ENCODE measurements at places on chromosomes 1 and 21. TPM values are rescaled to one million over a fixed set of nuclear protein-coding genes. Genes with fewer than 3 reads are reported as not detected.

SH2D1B gene
- not detected for total RNA-seq

MAP3K7CL gene
- total RNA-seq: 50.6 TPM

CHODL gene
- under 0.01 TPM for total RNA-seq

NT5C1A gene
- not detected for total RNA-seq

PRAMEF18 gene
- not detected for total RNA-seq

CA6 gene
- not detected for total RNA-seq

SELP gene
- not detected for total RNA-seq

GRCh38 chr1:88878731-88879130 lies 12.6 kb downstream of the GTF2B start:
- H3K4me3 ChIP-seq: no peak overlapping the region
- H3K27me3 ChIP-seq: no peaks in the 10 kb centered on the region
- no peak for DNase-seq
- H3K4me1 ChIP-seq: no peaks in the 10 kb centered on the region

GRCh38 chr1:97050506-97050905 lies 328.9 kb downstream of the PTBP2 start:
- peak; percentile 56 for DNase-seq
- H3K4me1 ChIP-seq: no peaks in the 10 kb centered on the region
- no peaks in the 10 kb centered on the region for H3K27me3 ChIP-seq
- H3K27ac ChIP-seq: no peak overlapping the region
- no peak overlapping the region for H3K4me3 ChIP-seq

GRCh38 chr1:247440001-247440620 lies 17.8 kb downstream of the OR2B11 start:
- H3K27me3 ChIP-seq: no peaks in the 10 kb centered on the region
- no peak overlapping the region for H3K4me3 ChIP-seq
- H3K4me1 ChIP-seq: no peaks in the 10 kb centered on the region
- no peak overlapping the region for H3K27ac ChIP-seq
- DNase-seq: no peak

GRCh38 chr1:12549460-12550349 lies 68.3 kb downstream of the DHRS3 start:
- H3K4me3 ChIP-seq: no peak overlapping the region
- peak overlapping the region; percentile 62 for H3K27ac ChIP-seq
- no peaks in the 10 kb centered on the region for H3K27me3 ChIP-seq
- peak; percentile 74 for DNase-seq
- H3K36me3 ChIP-seq: no peaks in the 10 kb centered on the region
- peaks cover 11% of the 10 kb centered on the region for H3K4me1 ChIP-seq

GRCh38 chr21:44285138-44285992 lies at the start of gene AIRE:
TSS of gene AIRE (plus strand) at chr21:44285876. CDS start at chr21:44286007, 131 bp downstream.
- no peaks in the 10 kb centered on the region for H3K36me3 ChIP-seq
- H3K27me3 ChIP-seq: no peaks in the 10 kb centered on the region
- H3K4me3 ChIP-seq: no peak within 1 kb of the TSS
- H3K27ac ChIP-seq: no peak within 1 kb of the TSS
- no peaks in the 10 kb centered on the region for H3K4me1 ChIP-seq
- DNase-seq: no peak

DNA sequence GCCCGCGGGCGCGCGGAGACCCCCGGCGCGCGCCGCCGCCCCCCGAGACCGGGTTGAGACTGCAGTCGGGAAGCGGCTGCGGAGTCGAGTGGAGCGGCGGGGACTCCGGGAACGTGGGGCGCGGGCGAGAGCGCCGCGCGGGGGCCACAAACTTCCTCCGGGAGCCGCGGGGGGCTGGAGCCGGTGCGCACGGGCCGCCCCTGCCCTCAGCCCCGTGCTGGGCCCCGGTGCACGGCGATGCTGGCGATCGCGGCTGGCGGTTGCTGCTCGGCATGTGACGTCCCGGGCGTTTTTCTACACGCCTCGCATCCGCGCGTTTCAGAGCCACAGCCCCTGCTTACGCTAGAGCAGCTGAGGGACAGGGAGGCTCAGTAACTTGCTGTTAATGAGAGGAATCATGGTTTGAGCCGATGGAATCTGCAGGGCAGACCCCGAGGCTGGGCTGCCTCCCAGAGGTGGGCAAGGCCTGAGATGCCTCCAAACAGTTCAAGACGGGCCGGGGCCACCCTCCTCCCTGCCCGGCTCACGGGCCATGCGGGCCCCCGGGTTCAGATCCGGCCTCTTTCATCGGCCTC lies 520 bp downstream of the TMEM201 start:
- peak overlapping the region; percentile 83 for H3K4me3 ChIP-seq
- H3K27me3 ChIP-seq: no peaks in the 10 kb centered on the region
- peaks cover 14% of the 10 kb centered on the region for H3K4me1 ChIP-seq
- H3K27ac ChIP-seq: peak overlapping the region; percentile 59
- no peaks in the 10 kb centered on the region for H3K36me3 ChIP-seq

DNA sequence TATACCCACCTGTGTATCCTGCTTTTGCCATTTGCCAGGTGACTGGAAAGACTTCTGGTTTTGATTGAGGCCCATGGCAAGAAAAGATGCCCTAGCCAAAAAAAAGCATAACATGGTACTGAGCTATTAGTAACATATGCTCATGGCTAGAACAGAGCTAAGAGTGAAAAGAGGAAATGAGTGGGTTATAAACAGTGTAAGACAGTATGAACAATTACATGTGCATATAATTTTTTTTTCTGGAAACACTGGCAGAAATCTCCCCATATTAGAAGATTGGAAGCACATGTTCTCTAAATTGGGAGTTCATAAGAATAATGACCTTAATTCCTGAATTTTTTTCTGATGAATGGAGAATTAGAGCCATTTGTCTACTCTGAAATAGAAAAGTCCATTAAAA lies 41.2 kb upstream of the PDC start:
- no peaks in the 10 kb centered on the region for H3K27me3 ChIP-seq
- H3K27ac ChIP-seq: no peak overlapping the region
- H3K4me3 ChIP-seq: no peak overlapping the region
- no peak for DNase-seq
- no peaks in the 10 kb centered on the region for H3K36me3 ChIP-seq

DNA sequence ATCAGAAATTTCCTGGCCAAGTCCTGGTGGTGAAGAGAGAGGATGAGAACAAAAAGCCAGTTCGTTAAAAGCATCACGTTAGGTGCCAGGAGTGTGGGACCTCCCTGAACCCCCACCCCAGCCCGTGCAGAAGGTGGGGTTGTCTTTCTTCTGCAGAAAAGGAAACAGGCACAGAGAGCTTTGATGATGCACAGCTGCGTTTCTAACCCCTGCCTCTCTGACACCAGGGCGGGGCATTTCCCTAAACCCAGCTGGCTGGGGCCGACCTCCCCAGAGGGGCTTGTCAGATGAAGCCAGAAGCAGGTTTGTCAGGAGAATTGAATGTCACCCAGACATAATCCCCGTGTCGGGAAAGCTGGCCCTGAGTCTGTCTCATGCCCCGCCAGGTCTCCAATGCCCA lies 189.3 kb upstream of the EDN2 start:
- H3K27ac ChIP-seq: no peak overlapping the region
- H3K4me3 ChIP-seq: no peak overlapping the region
- no peaks in the 10 kb centered on the region for H3K36me3 ChIP-seq
- H3K4me1 ChIP-seq: peaks cover 4% of the 10 kb centered on the region
- no peak for DNase-seq

DNA sequence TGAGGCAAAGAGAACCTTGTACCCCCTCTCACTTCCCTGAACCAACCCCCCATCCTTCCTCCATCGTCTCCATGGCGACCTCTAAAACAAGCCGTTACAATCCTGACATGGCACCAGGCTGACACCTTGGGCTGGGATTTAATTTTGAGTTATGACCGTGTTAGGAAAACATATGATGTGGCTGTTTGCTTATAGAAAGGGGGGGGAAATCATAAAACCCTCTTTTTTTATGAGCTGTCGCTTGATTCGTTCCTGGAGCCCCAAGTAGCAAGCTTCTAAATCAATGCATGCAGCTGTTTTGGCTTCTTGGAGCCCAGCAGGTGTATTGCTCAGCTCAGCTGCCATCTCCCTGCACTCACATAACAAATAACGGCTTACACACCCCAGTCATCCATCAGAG lies 301.2 kb upstream of the SPAG17 start:
- no peaks in the 10 kb centered on the region for H3K36me3 ChIP-seq
- H3K4me3 ChIP-seq: no peak overlapping the region
- H3K27ac ChIP-seq: no peak overlapping the region

- H3K4me1 ChIP-seq: no peaks in the 10 kb centered on the region
- no peaks in the 10 kb centered on the region for H3K36me3 ChIP-seq
- no peak for DNase-seq
- H3K4me3 ChIP-seq: no peak overlapping the region
- no peak overlapping the region for H3K27ac ChIP-seq
- H3K27me3 ChIP-seq: peaks cover 4% of the 10 kb centered on the region
Measured at GRCh38 chr1:116580446-116581322, 9.9 kb upstream of the CD58 start.

DNA sequence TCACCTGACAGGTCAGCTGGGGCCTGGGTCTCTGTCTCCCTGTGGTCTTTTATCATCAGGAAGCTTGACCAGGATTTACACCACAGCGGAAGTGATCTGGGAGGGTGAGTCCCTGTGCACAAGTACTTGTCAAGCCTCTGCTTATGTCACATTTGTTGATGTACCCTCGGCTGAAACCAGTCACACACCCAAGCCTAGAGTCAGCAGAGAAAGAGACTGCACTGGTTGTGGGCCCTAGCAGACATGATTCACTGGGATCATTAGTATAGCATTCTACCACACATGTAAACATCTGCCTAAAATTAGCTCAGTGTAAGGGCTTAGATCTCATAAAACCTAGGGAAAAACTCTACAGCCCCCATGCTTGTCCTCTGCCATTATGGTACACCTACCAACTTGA lies 79.3 kb upstream of the LAMC2 start:
- H3K36me3 ChIP-seq: peaks cover 7% of the 10 kb centered on the region
- DNase-seq: peak; percentile 56
- H3K27ac ChIP-seq: peak overlapping the region; percentile 30
- H3K4me3 ChIP-seq: no peak overlapping the region
- no peaks in the 10 kb centered on the region for H3K27me3 ChIP-seq

DNA sequence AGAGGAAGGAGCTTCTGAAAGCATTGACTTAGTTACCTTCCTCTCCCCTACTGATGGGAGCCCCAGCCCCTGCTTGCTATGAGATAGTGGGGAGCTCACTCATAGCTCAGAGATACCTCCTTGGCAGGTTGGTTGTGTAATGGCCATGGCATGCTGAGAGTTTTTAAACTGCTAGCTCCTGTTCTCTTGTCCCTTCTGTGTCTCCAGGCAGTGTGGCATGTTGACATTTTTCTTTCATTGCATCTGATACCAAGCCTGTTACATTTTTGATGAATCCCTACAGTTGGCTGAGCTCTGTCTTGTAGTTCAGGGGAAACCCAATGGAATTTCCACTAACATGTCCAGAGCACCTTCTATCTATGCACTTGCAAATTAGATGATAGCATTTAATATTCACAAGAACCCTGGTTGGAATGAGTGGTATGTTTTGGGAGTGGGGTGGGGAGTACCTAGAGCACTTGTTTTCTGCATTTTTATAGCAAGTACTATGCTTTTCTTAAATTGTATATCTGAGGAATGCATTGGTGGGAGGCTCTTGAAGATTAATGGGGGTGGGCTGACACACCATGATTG lies 39.1 kb upstream of the EFCAB14 start:
- H3K4me3 ChIP-seq: no peak overlapping the region
- DNase-seq: no peak
- no peak overlapping the region for H3K27ac ChIP-seq
- H3K27me3 ChIP-seq: no peaks in the 10 kb centered on the region
- no peaks in the 10 kb centered on the region for H3K4me1 ChIP-seq
- H3K36me3 ChIP-seq: no peaks in the 10 kb centered on the region

DNA sequence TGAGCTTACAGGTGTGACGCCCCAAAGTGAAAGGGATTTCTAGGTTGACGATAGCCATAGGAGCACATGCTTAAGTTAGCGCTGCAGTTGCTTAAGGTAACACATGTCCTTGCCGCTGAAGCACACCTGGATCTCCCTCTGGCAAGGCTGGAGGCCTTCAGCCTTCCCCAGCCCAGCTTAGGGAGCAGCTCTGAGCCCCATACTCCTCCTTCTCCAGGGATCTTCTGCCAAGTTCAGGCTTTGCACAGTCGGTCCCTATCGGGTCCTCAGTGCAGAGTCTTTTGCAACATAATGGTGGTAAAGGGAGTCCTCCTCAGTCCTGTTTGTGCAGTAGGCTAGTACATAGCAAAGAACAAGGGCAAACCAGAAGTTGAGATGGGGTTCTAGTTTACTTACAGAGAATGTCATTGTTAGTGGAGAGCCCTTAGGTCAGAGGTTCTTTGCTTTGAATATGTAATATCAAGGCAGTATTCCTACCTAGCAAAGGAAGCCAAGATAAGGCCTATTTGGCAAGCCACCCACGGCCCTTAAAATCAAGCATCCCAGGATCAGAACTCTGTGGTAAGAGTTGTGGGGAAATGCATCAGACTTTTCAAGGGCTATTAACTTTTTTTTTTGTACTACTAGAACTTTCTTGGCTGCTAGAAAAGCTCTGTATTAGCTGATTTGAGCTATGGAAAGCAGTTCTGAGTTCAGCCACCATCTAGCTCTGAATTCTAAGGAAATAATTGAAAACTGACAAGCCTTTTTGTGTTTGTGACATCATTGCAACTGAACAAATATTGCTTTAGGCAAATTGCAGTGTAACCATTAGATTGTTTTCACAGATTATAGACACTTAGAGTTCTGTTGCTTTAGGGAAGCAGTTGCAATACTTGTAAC lies 1.4 kb downstream of the EVA1C start:
- H3K27me3 ChIP-seq: no peaks in the 10 kb centered on the region
- peak overlapping the region; percentile 58 for H3K4me3 ChIP-seq
- no peak overlapping the region for H3K27ac ChIP-seq
- H3K4me1 ChIP-seq: no peaks in the 10 kb centered on the region
- peak; percentile 62 for DNase-seq
- H3K36me3 ChIP-seq: no peaks in the 10 kb centered on the region

GRCh38 chr1:41670217-41670957 lies 185.9 kb upstream of the EDN2 start:
- H3K4me1 ChIP-seq: peaks cover 3% of the 10 kb centered on the region
- peak; percentile 56 for DNase-seq
- H3K36me3 ChIP-seq: no peaks in the 10 kb centered on the region
- H3K27ac ChIP-seq: no peak overlapping the region
- H3K27me3 ChIP-seq: no peaks in the 10 kb centered on the region

DNA sequence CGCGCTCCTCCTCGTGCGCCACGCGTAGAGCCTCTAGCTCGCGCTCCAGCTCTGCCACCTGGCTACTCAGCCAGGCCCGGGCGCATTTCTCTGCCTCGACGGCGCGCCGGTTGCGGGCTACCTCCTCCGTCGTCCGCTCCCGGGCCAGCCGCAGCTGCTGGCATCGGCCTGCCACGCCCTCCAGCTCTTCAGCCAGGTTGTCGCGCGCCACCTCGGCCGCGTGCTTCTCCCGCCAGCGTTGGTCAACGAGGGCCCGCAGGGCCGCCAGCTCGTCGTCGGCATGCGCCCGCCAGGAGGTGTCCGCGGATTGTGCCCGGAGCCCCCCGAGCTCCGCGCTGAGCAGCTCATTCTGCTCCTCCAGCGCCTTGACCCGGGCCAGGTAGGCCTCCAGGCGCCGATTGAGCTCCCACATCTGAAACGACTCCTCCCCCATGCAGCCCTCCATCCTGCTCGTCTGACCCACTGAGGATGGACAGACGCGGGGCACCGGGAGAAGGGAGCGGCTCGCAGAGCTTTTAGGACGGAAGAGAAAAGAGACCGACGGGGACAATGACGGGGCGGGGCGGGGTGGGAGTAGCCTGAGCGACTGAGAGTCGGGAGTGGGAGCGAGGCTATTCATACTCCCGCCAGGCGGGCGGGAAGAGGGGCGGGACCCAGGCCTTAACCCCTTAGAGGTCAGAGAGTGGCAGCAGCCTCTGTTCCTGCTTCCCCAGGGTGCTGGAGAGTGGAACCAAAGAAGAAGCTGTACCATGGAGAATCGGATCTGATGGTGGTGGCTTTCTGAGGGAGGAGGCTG lies at the start of gene NES:
TSS of gene NES (minus strand) at position 588 of the 796 bp plus-strand sequence. CDS start at position 445, 143 bp downstream.
- peaks cover 9% of the 10 kb centered on the region for H3K36me3 ChIP-seq
- H3K4me1 ChIP-seq: peaks cover 21% of the 10 kb centered on the region
- H3K4me3 ChIP-seq: peak within 1 kb of the TSS; percentile 74
- peak; percentile 58 for DNase-seq
